Left lobe of liver (tissue), 2 donors: ENCODE measurements at places on chromosomes 13 and 19.

GRCh38 chr19:14580623-14581237 lies 2.2 kb upstream of the CLEC17A start:
- DNase-seq: no peak

- DNase-seq: no peak
These were observed 8.4 kb downstream of the B3GNT3 start for GRCh38 chr19:17803264-17803896.

- DNase-seq: no peak
These were observed 6.2 kb downstream of the ZNF708 start for GRCh38 chr19:21323000-21323399.

- DNase-seq: no peak
These were observed 2210.2 kb upstream of the PCDH20 start for GRCh38 chr13:63625869-63626268.

- no peak for DNase-seq
These were observed 146.6 kb upstream of the GJB6 start for GRCh38 chr13:20378721-20379120.

DNA sequence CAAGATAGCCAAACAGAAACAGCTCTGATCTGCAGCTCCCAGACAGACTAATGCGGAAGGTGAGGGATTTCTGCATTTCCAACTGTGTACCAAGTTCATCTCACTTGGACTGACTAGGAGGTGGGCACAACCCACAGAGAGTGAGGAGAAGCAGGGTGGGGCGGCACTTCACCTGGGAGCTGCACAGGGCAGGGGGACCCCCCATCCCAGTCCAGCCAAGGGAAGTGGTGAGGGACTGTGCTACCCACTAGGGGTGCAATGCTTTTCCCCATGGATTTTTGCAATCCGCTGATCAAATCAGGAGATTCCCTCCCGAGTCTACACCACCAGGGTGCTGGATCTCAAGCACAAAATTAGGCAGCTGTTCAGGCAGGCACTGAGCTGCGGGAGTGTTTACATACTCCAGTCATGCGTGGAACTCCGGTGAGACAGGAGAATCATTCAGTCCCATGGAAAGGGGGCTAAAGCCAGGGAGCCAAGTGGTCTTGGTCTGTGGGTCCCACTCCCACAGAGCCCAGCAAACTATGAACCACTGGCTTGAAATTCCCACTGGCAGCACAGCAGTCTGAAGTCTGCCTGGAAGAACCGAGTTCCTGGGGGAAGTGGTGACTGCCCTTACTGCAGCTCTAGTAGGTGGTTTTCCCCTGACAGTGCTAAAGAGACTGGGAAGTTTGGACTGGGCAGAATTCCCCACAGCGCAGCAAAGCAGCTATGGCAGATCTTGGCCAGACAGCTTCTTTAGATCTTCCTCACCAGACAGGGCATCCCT lies 85.1 kb upstream of the UFM1 start:
- DNase-seq: no peak

GRCh38 chr13:28171266-28171665 lies 32.9 kb downstream of the PAN3 start:
- no peak for DNase-seq

GRCh38 chr19:18469069-18469846 lies 31.3 kb upstream of the ISYNA1 start:
- DNase-seq: peak; percentile 78

- no peak for DNase-seq
These were observed 191.3 kb upstream of the PCDH9 start for GRCh38 chr13:67421475-67421874.

GRCh38 chr19:14142262-14143190 lies 6.1 kb upstream of the ASF1B start:
- DNase-seq: no peak

DNA sequence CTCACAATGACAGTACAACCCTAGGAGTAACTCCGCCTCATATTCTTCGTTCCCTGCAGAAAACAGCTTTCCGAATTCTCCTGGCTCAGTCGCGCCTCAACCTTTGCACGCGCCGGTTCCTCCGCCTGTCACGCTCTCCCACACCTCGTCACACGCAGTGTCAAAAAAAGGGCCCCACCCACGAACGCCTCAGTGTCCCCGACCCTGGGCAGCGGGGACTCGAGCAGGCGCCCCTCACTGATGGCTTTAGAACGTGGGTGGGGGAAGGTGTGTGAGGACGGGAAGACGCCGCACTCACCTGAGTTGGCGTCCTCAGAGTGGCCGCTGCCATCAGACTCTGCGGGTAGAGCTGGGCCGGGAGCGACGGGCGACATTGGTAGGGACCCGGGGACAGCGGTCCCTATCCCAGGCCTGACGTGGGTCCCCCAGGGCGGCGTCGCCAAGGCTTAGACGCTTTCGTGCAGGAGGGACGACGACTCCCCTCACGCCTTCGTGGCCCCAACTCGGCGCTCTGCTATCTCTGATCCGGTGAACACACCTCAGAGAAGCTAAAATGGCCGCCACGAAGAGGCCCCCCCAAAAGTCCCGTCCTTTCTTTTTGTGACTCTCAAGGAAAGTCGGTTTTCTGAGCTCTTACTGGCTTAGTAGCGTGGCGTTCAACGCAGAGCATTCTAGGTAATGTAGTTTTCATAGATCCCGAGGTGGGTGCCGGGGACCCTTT lies at the start of gene ZNF154:
TSS of gene ZNF154 (minus strand) at position 564 of the 721 bp plus-strand sequence. CDS start at position 331, 233 bp downstream.
- peak; percentile 40 for DNase-seq

DNA sequence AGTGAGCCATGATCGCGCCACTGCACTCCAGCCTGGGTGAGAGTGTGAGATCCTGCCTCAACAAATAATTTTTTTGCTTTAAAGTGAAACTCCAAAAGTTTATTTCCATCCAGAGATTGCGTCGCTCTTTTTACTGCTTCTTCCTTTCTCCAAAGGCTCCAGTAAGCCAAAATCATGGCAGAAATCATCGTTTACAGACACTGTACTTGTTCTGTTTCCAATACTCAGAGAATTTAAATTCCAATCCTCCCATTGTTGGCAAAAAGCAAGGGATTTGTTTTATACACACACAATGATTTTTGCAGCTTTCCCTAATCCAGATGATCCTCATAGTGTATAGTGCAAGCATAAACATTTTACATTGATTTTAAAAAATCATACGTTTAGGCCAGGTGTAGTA lies 15.3 kb downstream of the FBXO27 start:
- DNase-seq: no peak
